ENCODE measurements at places on chromosomes 4 and X.
A peak's percentile ranks its signal among the peaks of the same experiment; 100 is the strongest.

DNA sequence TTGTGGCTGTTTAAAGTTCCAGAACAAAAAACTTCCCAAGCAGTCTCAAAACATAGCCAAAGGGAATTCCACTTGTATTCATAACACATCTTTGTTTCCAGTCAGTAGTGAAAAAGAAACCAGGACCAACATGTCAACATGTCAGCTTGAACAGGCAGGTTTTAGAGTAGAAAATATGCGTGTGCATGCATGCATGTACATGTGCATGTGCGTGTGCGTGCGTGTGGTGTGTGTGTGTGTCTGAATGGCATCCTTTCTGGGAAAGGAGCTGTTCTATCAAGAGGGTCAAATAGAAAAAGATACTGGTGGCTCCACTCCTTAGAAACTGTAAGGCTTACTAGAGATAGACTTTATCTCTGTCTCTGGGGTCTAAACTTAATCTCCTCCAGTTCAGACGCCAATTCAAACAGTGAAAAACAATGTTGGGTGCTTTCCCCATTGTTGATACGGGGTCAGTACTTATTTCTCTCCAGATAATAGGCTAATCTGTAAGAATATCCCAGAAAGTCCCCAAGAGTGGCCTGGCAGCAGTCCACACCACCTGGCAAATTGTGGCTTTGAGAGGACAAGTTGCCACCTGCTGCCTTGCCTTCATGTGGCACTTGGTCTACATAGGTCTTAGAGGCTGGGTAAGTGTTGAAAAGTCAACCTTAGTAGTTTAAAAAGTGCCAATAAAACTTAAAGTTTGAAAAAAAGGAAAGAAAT, 110.4 kb downstream of the SCD5 start:
- DNase-seq, result peak; percentile 73

- peak; percentile 48 for DNase-seq
Measured at GRCh38 chr4:37885496-37885895, 5.4 kb upstream of the TBC1D1 start.

GRCh38 chr4:113893546-113893945, 85.9 kb downstream of the ARSJ start:
- peak; percentile 6 for DNase-seq

GRCh38 chr4:57154926-57155325, 44.7 kb upstream of the IGFBP7 start:
- no peak for DNase-seq

DNA sequence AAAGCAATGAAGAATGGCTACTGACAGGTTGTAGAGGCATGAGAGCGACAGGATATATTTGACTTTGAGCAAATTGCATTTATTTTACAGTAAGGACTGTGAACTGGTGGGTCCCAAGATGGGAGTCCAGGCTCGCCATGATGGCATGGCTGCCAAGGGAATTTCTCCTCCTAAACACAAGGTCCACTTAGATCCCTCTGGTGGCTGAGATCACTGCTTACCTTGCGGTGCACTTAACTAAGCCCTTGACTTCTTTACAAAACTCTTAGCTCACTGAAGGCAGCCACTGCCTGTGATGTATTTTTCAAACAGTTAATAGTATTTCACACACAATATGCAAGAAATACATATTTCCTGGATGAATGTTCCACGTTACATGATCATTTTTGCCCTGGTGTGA, 50.3 kb upstream of the SORBS2 start:
- no peak for DNase-seq

DNA sequence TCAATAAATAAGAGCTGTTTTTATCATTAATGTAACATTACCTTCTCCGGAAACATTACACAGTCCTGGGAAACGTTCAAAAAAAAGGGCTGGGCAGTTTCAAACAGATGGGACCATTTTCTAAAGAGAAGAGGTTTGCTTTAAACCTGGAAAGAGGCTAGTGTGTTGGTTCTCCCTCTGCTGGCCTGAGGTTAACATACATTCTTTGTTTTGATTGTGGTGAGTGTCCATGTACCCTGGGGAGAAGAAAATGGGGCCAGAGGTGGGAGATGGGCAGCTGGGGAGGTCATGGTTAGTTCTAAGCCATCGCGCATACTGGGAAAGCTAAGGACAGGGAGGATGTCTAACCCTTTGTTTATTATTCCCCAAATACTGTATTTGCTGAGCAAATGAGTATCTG, 194.7 kb downstream of the CPEB2 start:
- DNase-seq, result peak; percentile 7

- DNase-seq, result peak; percentile 55
Measured at GRCh38 chrX:102515975-102516941, at the start of gene TMSB15A. Gene TMSB15A, minus strand, starts transcription at chrX:102516739.

DNA sequence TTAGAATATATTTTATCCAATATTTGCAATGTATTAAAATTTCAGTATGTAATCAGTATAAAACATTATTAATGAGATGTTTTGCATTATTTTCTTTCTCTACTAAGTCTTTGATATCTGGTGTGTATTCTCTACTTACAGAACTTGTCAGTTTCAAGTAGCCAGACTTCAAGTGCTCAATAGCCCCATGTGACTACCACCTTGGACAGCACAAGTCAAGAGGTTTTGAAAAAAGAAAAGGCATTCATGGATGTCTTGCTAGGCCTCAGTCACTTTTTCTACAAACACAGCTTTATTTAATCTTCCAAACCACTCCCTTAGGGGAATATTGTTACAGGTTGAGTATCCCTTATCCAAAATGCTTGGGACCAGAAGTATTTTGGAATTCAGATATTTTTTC, 189.4 kb downstream of the QDPR start:
- DNase-seq, result no peak

DNA sequence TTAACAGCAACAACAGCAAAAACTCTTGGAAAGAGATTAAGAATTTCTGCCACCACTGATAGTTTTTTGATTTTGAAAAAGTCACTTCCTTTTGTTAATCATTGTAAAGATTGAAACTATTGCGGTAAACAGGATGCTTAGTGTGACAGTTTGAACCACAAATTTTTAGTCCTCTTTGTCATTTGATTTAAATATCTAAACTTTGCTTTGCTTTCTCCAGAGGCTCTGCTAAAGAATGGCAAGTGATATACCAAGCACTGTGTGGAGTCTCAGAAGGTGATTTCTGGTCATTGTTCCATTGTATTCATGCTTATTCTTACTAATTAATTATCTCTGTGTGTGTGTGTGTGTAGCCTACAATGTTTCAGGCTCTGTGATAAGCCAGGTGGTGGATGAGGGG, 155.6 kb downstream of the BMPR1B start:
- DNase-seq, result no peak
